ENCODE measurements at places on chromosomes 4 and X.

- no peak for DNase-seq
Measured at GRCh38 chrX:109537324-109537665, 651 bp downstream of the NXT2 start.

- DNase-seq = peak; percentile 64
Measured at GRCh38 chr4:127965803-127966175, 583 bp downstream of the ABHD18 start.

DNA sequence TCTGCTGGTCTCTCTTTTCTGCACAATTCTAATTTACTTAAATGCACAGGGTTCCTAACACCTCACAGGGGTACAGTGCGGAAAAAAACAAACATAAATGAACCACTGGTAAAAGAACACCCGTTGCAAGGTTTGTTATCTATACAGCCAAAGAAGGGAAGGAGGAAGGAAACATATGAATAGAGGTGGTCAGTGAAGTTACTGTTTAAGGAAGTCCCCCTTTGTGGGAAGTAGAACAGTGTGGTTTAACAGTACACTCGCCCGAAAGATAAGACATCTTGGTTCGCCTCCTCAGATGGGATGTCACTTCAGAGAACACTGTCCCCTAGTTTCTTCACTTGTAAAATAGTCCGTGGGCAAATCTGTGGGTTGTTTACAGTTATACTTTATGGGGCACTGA is 57.5 kb downstream of the TEC start:
- no peak for DNase-seq

DNA sequence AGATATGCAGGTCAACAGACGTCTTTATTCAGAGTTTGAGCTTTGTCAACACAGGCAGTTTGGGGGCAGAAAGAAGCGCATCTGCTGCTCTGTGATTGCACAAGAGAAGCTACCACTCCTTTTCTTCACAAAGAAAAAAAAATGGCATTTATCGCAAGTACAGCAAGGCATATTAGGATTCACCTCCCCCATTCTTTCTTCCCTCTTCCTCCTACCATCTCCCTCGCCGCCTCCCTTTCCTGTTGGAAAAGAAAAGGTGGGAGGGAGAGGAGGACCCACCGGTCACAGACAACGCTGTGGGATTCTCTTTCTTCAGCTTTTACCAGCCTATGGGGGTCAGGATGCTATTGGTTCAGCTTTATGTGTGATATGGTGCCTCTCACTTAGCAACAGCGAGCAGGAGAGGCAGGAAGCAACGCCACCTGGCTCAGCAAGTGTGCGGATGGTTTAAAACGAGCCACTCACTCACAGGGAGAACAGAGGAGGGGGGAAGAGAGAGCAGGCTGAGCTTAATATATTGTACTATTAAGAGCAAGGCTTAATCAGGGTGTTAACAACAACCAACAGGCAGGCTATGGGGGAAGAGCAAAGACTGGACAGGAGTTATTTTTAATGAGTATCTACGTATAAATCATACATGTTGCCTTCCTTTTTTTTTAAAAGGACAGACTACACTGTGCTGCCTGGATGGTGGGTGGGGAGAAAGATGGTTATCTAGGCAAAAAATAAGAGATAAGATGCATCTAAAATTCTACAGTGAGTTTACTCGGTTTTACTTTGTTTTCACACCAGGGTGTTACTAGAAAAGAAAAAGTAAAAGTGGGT is 104.7 kb downstream of the MAML3 start:
- no peak for DNase-seq

GRCh38 chrX:82320569-82320968 is 1118.7 kb downstream of the SH3BGRL start:
- DNase-seq = no peak

DNA sequence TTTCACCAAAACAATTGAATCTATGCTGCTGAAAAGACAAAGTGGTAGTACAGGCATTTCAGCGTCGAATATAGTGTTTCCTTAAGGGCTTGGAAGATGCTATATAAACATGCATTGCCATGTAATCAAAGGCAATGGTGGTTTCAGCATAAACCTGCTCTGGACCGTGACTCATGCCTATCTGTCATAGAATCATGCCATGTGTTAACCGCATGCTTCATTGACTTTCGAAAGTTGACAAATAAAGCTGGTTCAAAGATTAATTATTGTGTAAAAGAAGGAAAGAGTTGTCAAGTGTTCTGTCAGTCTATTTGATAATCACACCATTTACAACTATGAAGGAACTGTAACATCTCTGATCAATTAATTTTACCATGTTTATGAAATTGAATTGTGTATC is 83.2 kb downstream of the FUNDC1 start:
- DNase-seq = no peak

DNA sequence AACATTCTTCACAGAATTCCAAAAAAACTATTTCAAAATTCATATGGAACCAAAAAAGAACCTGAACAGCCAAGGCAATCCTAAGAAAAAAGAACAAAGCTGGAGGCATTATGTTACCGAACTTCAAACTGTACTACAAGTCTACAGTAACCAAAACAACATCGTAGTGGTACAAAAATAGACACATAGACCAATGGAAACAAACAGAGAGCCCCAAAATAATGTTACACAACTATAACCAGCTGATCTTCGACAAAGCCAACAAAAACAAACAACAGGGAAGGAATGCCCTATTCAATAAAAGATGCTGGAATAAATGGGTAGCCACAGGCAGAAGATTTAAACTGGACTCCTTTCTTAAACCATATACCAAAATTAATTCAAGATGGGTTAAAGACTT is 1189.6 kb downstream of the PCDH18 start:
- no peak for DNase-seq

- no peak for DNase-seq
Measured at GRCh38 chr4:113616443-113616842, 145.1 kb downstream of the CAMK2D start.

DNA sequence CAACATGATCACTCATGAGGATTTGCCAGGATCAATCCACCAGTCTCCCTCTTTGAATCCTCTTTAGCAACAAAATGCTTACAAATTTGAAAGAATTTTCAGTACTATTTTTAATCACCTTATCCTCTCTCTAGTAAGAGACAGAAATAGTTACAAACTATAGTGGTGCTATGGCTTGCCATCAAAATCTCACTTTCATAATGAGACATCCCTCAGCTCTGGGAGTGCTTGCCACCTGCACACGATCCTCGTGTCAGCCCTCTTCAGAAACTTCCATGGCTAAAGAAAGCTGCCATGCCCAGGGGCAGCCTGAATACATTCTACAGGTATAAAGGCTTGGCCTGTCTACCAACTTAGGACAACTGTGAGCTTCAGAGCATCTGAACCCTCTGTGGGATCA is 5.1 kb upstream of the DHX15 start:
- DNase-seq = no peak

DNA sequence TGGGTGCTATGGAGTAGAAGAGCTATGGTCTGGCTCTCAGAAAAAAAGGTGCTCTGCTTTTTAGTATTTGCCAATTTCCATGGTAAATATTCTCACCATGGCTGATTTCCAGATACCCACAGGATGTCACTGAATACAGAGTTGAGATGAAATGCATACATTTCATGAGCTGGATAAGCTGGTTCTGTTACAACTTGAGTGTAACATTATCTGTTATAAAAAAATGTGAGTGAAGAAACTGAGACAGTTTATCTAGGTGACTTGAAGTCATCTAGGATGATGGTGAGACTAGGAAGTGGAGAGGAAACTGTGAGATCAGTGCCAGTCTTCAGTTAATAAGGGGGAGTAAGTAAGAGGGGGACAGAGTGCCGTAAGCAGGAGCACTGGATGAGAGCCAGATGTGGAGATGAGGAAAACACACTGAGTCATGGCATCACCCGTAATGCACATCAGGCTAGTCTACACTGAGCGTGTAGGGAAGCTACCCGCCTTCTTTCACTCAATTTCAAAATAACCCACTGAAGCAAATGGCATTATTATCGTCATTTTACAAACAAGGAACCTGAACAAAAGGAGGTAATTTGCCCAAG is 5.0 kb downstream of the HPSE start:
- DNase-seq = no peak

- DNase-seq = no peak
Measured at GRCh38 chrX:106728337-106728736, 1.8 kb downstream of the RNF128 start.
